Midbrain (tissue), 1 donor: ENCODE measurements at places on chromosomes 2 and 18.
A peak's percentile ranks its signal among the peaks of the same experiment; 100 is the strongest.

- no peak for DNase-seq
These were observed 44.6 kb upstream of the TUBA3D start for GRCh38 chr2:131431336-131431735.

DNA sequence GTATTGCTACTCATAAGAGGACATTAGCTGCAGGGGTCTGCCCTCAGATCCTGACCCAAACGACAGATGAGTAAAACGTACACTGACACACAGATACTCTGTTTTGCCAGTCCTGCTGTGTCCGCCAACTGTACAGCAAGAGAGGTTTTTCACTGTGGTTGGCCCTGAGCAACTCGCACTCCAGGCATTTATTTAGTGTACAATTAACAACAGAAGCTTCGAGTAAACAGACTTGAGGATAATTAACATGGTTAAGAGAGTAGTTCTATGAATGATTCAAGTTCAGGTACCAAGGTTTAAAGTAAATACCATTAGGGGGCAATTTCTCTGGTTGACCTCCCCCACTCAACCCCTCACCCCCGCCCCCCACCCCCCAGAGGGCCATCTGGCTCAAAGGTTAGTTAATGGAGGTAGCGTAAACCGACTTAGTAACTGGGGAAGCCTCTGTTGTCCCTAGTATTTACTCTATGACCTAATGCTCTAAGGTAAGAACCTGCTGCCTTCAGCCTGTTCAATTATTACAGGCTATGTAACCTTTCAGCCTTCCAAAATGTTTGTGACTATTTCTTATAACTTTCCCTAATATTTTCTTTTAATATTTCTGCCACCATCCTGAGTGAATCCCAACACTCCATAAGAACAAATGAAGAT lies 103.9 kb upstream of the XIRP2 start:
- no peak for DNase-seq

DNA sequence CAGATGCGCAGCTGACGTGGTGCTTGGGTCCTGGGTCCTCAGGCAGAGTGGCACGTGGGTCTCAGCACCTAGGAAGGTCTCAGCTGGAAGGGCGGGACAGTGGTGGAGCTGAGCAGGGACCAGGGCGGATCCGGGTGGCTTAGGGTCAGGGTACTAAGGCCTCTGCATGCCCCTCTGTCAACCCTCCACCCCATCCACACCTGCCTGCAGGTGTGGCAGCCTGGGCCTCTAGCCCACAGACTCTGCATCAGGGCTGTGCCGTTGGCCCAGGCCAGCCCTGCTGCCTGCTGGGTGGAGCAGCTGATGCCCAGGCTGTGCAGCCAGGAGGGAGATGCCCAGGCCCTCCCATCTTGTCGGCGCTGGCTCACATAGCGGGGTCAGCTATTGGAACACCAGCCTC lies 24.6 kb upstream of the OTOS start:
- no peak for DNase-seq

GRCh38 chr2:241321886-241322285 lies 6.2 kb downstream of the SEPTIN2 start:
- peak; percentile 36 for DNase-seq

- DNase-seq: peak; percentile 90
These were observed 59.1 kb downstream of the TNS1 start for GRCh38 chr2:217943446-217944321.

DNA sequence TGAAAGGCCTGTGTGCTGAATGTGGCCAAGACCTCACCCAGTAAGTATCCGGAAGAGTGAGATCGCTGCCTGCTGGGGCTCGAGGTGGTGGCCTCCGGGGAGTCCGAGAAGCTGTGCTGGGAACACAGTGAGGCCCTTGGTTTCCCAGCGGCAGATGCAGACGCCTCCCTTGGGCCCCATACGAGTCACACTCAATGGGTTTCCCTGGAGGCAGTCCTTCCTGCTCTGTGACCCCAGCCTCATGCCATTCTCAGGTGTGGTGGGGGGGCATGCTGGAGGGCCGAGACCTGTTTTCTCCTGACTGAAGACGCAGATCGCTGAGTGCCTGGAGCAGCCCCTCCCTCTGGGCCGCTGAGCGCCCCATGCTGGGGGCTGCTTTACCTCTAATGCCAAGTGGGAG lies 15.7 kb downstream of the CTDP1 start:
- no peak for DNase-seq

DNA sequence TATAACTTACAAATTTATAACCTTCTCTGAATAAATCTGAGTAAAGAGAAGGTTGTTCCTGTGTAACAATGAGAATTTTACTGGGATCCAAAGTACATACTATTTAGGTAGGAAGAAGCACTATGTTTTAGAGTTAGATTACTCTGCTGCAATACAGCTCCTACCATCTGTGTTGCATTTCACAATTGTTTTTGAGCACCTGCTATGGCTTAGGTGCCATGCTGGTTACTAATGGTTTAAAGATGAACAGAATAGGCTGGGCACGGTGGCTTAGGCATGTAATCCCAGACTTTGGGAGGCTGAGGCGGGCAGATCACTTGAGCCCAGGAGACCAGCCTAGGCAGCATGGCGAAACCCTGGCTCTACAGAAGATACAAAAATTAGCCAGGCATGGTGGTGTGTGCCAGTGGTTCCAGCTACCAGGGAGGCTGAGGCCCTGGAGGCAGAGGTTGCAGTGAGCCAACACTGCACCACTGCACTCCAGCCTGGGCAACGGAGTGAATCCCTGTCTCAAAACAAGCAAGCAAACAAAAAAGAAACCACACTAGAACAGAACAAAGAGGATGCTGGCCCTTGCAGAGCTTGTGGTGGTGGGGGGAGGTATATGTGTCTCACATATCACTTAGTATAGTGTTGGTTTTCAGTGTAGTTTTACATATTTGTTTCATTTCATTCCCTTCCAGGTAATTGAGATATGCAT lies 56.7 kb downstream of the SPTBN1 start:
- DNase-seq: no peak

GRCh38 chr2:167862782-167863181 lies 384.6 kb downstream of the STK39 start:
- no peak for DNase-seq

DNA sequence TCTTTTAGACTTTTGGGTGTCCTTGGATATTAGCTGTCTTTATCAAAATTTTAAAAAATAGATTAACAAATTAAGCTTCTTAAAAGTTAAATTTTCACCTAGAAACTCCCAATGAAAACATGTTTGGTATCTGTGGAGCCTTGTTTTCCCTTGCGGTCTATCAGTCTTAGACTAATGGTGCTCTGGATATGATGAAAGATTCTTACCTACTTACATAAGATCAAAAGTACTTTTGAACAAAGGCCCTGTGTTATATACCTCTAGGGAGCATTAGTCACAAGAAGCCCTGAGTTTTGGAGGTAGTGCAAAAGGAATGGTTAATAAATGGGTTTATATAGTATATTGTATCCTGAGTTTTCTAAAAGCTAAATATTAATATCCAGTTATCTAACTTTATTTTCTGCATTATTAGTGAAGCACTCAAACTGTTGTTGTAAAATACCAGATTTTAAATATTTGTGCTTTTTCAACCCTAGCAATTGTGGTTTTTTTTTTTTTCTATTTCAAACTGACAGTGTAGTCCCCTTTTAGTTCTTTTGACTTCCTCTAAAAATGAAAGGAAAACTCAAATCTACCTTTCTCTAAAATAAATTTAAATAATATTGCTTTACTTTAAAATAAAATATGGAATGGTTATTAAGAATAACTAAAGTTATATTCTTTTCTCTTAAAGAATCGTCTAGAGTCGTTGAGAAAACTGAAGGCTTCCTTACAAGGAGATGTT lies 18.1 kb downstream of the NDC80 start:
- DNase-seq: no peak

- peak; percentile 75 for DNase-seq
These were observed at the start of gene RNU2-63P for GRCh38 chr2:88016086-88016959. RNU2-63P (minus strand) TSS chr2:88016547.

DNA sequence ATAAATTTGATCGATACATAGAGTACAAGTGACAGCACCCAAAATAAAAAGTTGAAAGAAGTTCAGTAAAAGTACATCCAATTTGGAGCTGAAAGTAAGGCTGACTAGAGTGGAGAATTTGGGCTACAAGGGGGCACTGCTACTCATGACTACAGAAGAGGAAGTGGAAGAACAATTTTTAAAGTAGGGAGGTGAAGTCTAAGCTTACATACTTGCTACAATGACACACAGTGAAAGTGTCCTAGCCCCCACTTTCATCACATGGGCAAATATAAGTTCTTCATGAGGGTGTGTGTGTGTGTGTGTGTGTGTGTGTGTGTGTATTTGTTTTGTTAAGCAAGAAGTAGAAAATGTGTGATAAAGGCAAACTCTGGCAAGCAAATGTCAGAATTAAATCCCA lies 45.7 kb downstream of the MAP3K2 start:
- DNase-seq: no peak

GRCh38 chr2:28586867-28587266 lies 91.0 kb downstream of the PLB1 start:
- no peak for DNase-seq

- no peak for DNase-seq
These were observed 9.8 kb downstream of the ARHGAP25 start for GRCh38 chr2:68744366-68744912.

DNA sequence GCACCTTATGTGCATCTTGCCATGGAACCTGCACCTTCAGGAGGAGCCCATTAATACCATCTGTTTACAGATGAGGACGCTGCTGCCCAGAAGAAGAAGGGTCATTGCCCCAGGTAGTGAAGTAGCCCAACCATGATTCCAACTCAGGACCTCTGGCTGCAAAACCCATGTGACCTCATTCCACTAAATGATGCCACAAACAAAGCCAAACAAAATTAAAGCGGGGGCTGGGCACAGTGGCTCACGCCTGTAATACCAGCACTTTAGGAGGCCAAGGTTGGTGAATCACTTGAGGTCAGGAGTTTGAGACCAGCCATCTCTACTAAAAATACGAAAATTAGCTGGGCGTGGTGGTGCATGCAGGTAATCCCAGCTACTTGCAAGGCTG lies 202.1 kb downstream of the EIPR1 start:
- DNase-seq: no peak

DNA sequence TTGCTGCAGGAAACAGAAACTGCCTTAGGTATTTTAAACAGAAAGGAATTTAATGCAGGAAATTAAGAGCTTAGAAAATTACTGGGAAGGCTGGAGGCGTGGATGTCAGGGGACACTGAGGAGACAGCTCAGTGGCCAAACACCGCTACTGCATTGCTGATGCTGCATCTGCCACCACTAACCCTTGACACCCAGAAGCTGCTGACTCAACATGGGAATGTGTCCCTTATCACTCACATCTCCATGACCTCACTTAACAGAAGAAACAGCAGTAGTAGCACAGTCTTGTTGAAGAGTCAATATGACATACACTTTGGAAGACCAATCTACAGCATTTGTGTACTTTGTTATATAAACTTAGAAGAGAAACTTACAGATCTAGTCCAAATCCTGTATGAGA lies 906.1 kb downstream of the SLC4A3 start:
- no peak for DNase-seq

- DNase-seq: peak; percentile 78
These were observed 6.3 kb downstream of the TNFAIP6 start for GRCh38 chr2:151363709-151364108.

DNA sequence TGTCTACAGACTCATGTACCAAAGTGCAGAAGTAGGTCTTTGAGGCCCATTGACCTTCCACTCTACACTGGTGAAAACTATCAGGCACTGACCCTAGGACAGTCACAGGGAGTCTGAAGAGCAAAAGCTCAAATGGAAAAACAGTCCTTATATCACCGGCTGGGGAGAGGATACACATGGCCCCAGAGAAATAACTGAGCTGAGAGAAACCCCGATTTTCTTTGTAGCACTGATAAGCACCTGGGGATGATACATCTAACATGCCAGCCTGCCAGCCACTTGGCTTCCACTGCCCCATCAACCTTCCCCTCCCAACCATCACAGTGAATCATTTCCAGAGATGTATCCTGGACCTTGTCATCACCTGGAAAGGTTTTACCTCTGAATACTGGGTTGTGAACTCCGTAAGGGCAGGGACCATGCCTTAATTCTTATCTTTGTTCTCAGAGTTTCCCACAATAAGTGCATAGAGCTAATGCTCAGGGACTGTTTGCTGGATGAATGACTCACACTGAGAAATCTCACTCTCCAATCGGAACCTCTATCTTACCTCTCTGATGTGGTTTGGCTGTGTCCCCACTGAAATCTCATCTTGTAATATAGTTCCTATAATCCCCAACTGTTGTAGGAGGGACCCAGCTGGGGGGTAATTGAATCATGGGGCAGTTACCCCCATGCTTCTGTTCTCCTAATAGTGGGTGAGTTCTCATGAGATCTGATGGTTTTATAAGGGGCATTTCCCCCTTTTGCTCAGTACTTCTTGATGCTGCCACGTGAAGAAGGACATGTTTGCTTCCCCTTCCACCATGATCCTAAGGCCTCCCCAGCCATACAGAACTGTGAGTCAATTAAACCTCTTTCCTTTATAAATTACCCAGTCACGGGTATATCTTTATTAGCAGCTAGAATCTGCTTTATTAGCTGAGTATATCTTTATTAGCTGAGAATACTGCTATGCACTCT lies 37.1 kb downstream of the EVA1A start:
- no peak for DNase-seq

- DNase-seq: no peak
These were observed 28.5 kb downstream of the TMEM131 start for GRCh38 chr2:97967216-97967592.

GRCh38 chr2:236265675-236266074 lies 1.5 kb upstream of the ASB18 start:
- DNase-seq: no peak

- DNase-seq: no peak
These were observed 7.6 kb upstream of the SERPINB12 start for GRCh38 chr18:63534615-63535014.

- DNase-seq: no peak
These were observed 438.8 kb downstream of the SPAG16 start for GRCh38 chr2:213723041-213723560.

- no peak for DNase-seq
These were observed 312.4 kb downstream of the PLCL1 start for GRCh38 chr2:198116756-198117155.

- no peak for DNase-seq
These were observed 238.2 kb upstream of the RBBP8 start for GRCh38 chr18:22694954-22695353.

DNA sequence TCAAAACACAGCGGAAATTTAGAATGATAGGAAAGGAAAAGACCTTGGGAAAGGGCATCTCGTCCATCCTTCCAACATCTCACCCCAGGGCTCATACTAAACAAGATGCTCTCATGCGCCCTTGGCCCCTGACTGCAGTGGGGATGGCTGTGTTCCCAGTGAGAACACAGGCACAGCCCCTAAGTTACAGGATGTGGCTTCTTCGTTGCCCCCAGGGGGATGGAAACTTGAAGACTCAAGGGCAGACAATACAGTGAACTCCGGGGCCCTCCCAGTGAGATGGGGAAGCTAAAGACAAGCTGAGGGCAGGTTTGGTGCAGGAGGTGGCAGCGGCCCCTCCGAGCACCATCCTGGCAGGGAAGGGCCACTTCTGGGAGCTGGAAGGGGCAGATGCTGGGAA lies 139.7 kb downstream of the INO80D start:
- DNase-seq: no peak
